ENCODE measurements at places on chromosomes 1 and 21.

DNA sequence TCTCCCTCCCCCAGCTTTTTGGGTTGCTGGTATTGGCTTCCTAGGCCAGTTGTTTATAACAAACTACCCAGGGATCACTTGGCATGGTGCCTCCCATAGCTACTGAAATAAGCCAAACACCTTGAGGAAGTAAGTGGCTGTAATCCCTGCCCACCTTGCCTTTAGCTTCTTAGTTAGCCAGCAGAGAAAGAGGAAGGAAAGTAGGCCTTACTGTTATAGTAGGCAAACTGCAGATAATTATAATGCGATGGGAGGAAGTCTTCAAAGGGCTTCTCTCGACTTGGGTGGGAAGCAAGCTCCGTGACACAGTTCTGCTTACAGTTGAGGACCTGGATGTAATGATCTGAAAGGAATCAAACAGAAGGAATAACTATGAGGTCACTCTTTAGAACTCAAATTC is 8.2 kb downstream of the P3H1 start:
- DNase-seq, result no peak

DNA sequence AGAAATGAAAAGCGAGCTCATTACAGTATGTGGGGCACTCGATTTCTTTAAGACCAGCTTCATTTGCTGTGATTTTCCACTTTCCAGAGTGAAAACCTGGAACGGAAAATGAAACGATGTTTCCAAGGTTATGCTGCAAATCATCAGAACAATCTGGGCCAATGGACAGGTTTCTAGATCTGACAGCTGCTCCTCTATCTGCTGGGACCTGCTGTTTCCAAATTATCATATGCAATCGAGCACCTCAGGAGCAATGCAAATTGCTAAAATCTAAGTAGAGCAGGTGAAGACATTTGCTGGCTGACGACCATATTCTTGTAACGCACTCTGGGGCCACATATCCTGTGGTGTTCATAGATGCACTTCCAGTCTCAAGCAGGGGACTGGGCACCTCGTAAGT is 39.7 kb upstream of the TIAM1 start:
- no peak for DNase-seq

DNA sequence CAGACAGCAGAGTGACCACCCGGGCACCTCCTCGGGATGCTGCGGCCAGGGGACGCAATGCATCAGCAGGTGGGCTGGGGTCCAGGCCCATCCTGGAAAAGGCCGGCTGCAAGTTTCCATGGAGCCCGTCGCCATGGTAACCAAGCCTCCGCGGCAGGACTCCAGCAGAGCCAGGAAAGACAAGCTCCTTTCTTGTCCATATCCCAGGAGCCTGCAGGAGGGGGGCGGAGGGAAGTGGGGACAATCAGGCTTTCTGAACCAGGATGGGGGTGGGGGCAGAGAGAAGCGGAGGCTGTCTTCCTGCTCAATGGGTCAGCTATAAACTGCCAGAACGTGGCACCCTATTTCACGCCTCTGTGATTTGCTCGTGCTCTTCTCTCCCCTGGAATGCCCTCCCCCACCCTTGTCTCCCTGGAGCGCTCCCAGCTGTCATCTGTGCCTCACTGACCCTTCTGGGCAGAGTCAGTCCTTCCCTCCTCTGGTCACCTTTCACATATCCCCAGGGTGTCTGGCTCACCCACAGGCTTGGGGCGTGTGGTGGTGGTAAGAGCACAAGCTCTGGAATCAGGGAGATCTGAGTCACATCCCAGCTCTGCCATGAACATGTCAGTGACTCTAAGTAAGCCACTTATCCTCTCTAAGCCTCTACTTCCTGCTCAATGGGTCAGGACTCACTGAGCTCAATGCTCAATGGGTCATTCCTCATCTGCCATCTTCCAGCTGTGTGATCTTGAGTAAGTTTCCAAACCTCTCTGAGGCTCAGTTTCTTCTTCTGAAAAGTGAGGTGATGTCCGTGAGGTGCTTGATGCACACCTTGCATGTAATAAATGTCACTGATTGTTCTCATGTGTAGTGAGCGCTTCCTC is 58.9 kb upstream of the LAPTM5 start:
- no peak for DNase-seq

DNA sequence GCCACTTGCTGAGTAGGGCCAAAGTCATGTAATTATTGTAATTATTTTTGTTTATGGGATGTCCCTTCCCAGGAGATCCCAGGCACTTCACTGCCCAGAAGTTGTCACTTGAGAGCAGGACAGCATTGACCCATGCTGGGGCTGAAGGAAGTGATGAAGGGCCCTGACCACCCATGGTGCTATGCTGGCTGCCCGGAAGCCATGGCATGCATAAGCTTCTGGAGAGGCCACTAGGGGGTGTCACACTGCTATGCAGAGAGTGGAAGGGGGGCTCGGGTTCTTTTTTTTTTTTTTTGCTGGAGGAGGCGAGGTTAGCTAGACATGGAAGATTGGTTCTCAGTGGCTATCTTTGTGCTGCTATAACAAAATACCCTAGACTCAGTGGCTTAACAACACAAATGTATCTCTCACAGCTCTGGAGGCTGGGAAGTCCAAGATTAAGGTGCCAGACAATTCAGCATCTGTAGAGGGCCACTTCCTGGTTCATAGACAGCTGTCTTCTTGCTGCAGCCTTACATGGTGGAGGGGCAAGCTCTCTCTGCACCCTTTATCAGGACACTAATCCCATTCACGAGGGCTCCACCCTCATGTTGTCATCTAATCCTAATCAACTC is 84.9 kb downstream of the CNIH3 start:
- no peak for DNase-seq

GRCh38 chr1:63316984-63317816 is 5.2 kb upstream of the FOXD3 start:
- peak; percentile 41 for DNase-seq

- DNase-seq, result no peak
Measured at GRCh38 chr1:199038156-199038555, 399.3 kb downstream of the PTPRC start.

Data from activated CD4-positive, alpha-beta T cell treated with anti-CD3 and anti-CD28 coated beads, Interleukin-2, amount 50 U/mL, for 1 hour (primary cell).